ENCODE measurements at places on chromosomes 1 and 21. TPM values are rescaled to one million over a fixed set of nuclear protein-coding genes. Genes with fewer than 3 reads are reported as not detected.

The TMEM52 gene
- 3.2 TPM for total RNA-seq

DNA sequence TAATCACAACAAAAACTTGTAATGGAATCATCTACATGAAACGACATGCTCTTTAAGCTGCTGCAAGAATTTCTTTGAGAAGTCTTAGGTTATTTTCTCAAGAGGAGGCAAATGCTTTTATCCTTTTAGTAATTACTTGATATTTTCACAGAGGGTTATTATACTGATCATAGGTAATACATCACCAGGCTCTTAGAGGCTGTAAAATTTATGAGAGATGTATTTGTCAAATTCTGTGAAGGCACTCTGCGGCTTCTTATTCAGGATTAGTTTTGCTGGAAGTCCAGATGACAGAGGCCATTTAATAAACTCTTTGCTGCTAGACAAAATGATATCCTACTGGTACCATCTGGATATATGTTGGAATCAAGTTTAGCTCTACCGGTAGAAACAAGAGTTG lies 624.3 kb upstream of the BRINP3 start:
- H3K36me3 ChIP-seq = no peaks in the 10 kb centered on the region
- no peak overlapping the region for H3K27ac ChIP-seq
- DNase-seq = no peak
- H3K27me3 ChIP-seq = no peaks in the 10 kb centered on the region

DNA sequence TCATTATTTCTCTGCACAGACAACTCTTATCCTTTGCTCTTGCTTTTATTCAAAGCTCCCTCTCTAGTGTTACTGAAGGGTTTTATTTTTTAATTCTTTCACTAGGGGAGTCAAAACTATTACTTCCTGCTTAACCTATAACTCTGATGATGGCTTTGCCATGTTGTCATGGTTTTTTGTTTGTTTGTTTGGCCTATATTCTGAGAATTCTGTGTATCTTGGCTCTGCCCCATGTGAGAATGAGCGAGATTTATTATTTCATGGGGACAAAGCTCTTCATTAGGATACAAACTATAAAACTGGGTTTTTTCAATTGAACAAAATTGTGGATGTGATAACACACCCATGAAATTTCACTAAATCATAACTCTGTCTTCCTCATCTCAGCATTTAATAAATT lies 190.5 kb upstream of the C1orf105 start:
- no peaks in the 10 kb centered on the region for H3K4me1 ChIP-seq
- no peak for DNase-seq
- H3K27me3 ChIP-seq = no peaks in the 10 kb centered on the region

DNA sequence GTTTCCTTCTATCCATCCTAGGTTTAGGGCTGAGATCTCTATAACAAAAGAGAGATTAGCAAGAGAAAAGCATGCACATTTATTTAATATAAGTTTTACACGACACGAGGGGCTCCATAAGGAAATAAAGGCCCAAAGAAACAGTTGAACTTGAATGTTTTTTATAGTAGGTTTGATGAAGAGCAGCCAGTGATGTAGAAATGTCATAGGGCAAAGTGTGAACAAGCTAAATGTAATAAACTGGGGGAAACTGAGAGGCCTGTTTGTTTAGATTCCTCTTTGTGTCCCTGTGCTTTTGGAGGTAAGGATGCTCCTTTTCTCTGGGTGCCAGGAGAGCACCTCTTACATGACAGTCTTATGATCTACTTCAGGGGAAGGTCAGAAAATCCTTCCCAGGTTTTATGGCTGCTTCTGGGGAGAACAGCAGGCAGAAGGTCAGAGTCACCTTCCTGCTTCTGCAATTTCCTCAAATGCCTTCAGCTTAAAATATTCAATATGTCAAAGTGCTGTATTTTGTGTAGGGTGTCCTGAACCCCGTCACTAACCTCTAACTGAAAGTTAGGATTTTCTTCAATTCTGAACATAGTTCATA lies 9.5 kb upstream of the HORMAD1 start:
- DNase-seq = no peak
- no peaks in the 10 kb centered on the region for H3K4me1 ChIP-seq
- H3K27me3 ChIP-seq = no peaks in the 10 kb centered on the region
- H3K4me3 ChIP-seq = no peak overlapping the region

The CRNN gene
- 2,409 TPM for total RNA-seq

DNA sequence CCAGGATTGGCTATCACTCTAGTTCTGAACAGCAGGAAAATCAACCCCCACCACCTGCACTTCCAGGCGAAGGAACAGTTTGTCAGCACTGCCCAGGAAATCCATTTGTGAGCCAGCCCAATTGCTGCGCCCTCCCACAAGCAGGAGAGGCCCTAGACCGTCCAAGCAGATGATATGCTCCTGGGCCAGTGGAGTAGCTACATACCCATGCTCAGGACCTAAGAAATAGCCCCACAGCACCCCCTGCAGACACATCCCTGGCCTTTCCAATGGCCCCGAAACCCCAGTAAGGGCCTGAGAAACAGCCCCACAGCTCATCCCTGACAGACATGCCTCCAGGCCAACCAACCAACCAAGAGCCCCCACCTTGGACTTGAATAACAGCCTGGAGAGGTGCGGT lies 111.5 kb upstream of the ZC3H11B start:
- H3K4me1 ChIP-seq = no peaks in the 10 kb centered on the region
- no peak overlapping the region for H3K4me3 ChIP-seq
- no peak overlapping the region for H3K27ac ChIP-seq
- H3K27me3 ChIP-seq = no peaks in the 10 kb centered on the region

The SERPINC1 gene
- total RNA-seq = not detected

GRCh38 chr21:25539606-25540005 lies 67.7 kb downstream of the MRPL39 start:
- H3K36me3 ChIP-seq = no peaks in the 10 kb centered on the region
- no peaks in the 10 kb centered on the region for H3K27me3 ChIP-seq
- no peak for DNase-seq
- H3K27ac ChIP-seq = no peak overlapping the region

- no peak overlapping the region for H3K4me3 ChIP-seq
- peak overlapping the region; percentile 53 for H3K27ac ChIP-seq
- no peaks in the 10 kb centered on the region for H3K36me3 ChIP-seq
- no peaks in the 10 kb centered on the region for H3K4me1 ChIP-seq
- no peaks in the 10 kb centered on the region for H3K27me3 ChIP-seq
These were observed 173.4 kb downstream of the TOMM20 start for GRCh38 chr1:234955107-234955731.
